Muscle of leg (tissue), 16 donors: ENCODE measurements at places on chromosomes 13 and 19. TPM values are rescaled to one million over a fixed set of nuclear protein-coding genes. Genes with fewer than 3 reads are reported as not detected.
A peak's percentile ranks its signal among the peaks of the same experiment; 100 is the strongest.

Gene GPC6
- total RNA-seq = 7.8 TPM

Gene RNF225
- not detected for total RNA-seq

Gene NACC1
- total RNA-seq = 12.9 TPM

- no peak for DNase-seq
Measured at GRCh38 chr13:76654263-76654662, 231.9 kb downstream of the KCTD12 start.

- no peak for DNase-seq
Measured at GRCh38 chr13:76971215-76971614, 20.7 kb upstream of the CLN5 start.

- peak; percentile 48 for DNase-seq
Measured at GRCh38 chr13:108859197-108860012, 230.0 kb downstream of the MYO16 start.

DNA sequence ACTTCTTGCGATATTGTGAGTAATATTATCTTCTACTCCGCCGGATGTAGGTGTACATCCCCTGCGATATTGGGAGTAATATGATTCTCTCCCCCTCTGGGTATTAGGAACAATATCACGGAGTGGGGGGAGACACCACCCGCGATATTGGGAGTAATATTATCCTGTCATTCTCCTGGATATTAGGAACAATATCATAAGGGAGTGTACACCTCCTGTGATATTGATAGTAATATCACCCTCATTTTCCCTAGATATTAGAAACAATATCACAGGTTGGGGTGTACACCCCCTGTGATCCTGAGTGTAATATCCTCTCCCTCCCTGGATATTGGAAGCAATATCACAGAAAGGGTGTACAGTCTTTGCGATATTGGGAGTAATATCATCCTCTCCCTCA, 64.3 kb upstream of the CEACAM21 start:
- no peak for DNase-seq

DNA sequence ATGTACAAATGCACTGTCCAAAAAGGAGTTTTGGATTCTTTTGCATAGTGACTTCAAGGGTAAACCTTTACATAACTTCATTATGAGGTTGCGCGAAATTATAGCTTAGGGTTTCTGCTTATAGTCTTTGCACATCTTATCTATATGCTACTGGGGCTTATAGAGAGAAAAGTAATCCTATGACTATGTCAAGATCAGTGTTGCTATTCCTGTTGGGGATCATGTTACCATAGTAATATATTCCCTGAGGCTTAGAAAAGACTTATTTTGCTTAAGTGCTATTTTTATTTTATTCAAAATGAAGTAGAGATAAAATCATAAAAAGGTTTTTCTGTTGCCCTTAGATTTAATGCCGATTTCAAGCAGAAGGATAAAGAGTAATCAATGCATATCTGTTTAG, 14.7 kb upstream of the POSTN start:
- no peak for DNase-seq

DNA sequence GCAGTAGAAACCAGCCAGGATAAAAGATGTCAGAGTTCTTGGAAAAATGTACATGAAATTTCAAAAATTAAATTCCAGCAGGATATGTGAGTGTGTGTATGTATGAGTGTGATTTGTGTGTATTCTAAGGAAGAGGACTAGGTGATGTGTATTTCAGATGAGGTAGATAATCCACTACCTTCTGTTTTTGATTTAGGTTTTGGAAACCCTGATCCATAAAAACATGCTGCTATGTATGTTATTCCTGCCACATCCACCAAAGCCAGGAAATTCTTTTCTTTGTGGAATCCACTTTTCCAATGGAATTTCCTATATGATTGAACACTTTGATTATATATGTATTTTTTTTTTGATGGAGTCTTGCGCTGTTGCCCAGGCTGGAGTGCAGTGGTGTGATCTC, 276.9 kb downstream of the UQCRFS1 start:
- peak; percentile 18 for DNase-seq

DNA sequence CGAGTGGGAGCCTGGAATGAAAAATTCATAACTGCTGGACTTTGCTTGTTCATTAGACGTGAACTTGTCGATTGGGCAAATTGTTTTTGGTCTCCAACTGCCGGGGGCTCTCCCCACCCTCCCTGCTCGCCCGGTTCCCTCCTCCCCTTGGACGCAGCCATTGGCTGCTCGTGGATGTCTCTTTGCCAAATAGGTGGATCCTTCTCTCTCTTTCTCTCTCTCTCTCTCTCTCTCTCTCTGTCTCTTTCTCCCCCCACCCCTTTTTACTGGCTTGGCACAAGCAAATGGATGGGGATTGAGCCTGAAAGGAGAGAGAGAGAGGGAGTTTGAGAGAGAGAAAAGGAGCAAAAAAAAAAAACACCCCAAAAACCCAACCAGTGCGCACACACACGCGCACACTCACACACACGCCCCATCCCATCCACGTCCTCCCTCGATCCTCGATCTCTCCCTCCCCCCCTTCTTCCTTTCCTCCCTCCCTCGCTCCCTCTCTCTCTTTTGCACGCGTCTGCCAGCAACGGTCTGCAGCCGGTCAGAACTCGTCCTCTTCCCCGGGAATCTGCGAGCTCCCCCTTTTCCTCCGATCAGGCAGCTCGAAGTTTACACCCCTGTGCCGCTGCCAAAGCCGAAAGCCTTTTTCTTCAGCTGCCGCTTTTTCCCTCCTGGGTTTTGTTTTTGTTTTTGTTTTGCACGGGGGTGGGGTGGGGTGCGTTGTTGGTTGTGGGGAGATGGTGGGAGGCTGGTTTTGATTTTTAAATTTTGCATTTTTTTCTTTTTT, 27.8 kb downstream of the NFIX start:
- DNase-seq = peak; percentile 99

DNA sequence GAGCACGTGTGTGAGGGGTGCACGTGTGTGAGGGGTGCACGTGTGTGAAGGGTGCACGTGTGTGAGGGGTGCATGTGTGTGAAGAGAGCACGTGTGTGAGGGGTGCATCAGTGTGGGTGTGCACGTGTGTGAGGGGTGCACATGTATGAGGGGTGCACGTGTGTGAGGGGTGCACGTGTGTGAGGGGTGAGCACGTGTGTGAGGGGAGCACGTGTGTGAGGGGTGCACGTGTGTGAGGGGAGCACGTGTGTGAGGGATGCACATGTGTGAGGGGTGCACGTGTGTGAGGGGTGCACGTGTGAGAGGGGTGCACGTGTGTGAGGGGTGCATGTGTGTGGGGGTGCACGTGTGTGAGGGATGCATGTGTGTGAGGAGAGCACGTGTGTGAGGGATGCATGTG, 15.7 kb downstream of the RASA3 start:
- no peak for DNase-seq
